ENCODE measurements at places on chromosomes 6 and 20.

DNA sequence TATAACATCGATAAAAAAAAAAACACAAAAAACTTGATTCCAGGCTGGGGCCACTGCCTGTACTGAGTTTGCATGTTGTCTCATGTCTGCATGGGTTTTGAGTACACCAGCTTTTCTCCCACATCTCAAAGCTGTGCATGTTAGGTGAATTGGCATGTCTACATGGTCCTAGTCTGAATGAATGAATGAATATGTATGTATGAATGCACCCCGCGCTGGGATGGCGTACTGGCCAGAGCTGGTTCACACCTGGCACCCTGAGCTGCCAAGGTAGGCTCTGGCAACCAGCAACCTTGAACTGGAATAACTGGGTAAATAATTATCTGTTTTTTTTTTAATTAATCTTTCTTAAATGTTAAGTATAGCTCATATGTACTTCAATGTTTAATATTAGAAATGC is 131.0 kb downstream of the MAN1A1 start:
- no peaks in the 10 kb centered on the region for H3K27me3 ChIP-seq
- H3K36me3 ChIP-seq: no peaks in the 10 kb centered on the region
- no peaks in the 10 kb centered on the region for H3K4me1 ChIP-seq
- no peak for DNase-seq
- H3K4me3 ChIP-seq: no peak overlapping the region

DNA sequence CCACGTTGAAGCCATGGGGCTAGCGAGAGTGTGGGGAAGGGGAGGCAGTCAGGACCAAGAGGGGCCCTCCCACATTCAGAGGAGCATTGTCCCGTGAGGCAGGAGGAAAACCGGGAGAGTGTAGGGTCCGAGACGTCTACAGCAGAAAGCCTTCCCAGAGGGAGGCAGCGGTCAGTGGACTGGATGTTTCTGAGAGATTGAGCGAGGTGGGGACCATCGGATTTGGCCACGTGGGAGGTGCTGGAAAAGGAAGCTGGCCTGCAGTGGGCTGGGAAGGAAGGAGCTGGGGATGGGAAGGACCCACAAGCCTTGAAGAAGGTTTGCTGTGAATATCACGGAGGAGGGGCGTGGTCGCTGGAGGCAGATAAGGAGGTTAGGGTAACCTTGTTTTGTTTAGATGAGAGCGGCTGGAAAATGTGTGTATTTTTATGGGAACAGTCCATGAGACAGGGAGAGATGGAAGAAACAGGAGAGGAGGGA is 119.0 kb upstream of the RNF24 start:
- no peak overlapping the region for H3K27ac ChIP-seq
- H3K36me3 ChIP-seq: no peaks in the 10 kb centered on the region
- 0 out of 2 replicates have a peak, but pooled peaks cover 2% of the 10 kb centered on the region for H3K4me1 ChIP-seq
- DNase-seq: no peak
- no peak overlapping the region for H3K4me3 ChIP-seq
- H3K27me3 ChIP-seq: no peaks in the 10 kb centered on the region

GRCh38 chr6:144330017-144330987 is 45.2 kb downstream of the UTRN start:
- H3K4me1 ChIP-seq: peaks cover 12% of the 10 kb centered on the region
- H3K36me3 ChIP-seq: no peaks in the 10 kb centered on the region
- peak overlapping the region; percentile 7 for H3K4me3 ChIP-seq
- H3K27me3 ChIP-seq: no peaks in the 10 kb centered on the region

- peaks cover 3% of the 10 kb centered on the region for H3K4me1 ChIP-seq
- DNase-seq: no peak
- H3K4me3 ChIP-seq: no peak overlapping the region
- no peaks in the 10 kb centered on the region for H3K36me3 ChIP-seq
- no peak overlapping the region for H3K27ac ChIP-seq
Observed at GRCh38 chr20:2816583-2817340, 598 bp downstream of the TMEM239 start.

DNA sequence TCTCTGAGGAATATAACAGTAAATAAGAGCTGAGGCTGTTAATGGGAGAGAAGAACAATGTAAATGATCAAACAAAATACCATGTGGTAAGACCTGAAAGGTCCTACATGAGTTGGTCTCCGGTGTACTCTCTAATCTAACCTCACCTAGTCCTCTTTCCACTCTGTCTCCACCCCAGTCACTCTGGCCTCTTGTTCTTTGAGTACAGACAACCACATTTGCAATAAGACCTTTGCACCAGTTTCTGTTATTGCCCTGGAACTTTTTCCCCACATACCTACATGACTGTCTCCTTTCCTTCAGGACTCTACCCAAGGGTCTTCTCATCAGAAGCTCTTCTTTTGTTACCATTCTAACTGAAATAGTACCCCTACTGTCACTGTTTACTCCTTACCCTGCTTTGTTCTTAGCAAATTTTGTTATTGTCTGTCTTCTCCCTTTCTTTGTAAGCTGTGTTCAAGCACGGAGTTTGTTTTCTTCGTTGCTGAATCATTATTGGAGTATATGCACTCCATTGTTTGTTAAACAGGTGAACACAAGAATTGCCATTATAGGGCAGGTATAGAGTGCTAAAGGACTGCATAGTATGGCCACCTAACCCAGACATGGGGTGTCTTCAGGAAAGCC is 37.3 kb downstream of the MAPK14 start:
- no peaks in the 10 kb centered on the region for H3K4me1 ChIP-seq
- no peak overlapping the region for H3K4me3 ChIP-seq
- no peak for DNase-seq
- H3K36me3 ChIP-seq: no peaks in the 10 kb centered on the region
- H3K27me3 ChIP-seq: no peaks in the 10 kb centered on the region
- no peak overlapping the region for H3K27ac ChIP-seq

- H3K36me3 ChIP-seq: peaks cover 30% of the 10 kb centered on the region
- H3K4me3 ChIP-seq: no peak overlapping the region
- H3K4me1 ChIP-seq: peaks cover 3% of the 10 kb centered on the region
- no peaks in the 10 kb centered on the region for H3K27me3 ChIP-seq
- no peak overlapping the region for H3K27ac ChIP-seq
Observed at GRCh38 chr20:58986286-58986967, 5.4 kb downstream of the NELFCD start.

DNA sequence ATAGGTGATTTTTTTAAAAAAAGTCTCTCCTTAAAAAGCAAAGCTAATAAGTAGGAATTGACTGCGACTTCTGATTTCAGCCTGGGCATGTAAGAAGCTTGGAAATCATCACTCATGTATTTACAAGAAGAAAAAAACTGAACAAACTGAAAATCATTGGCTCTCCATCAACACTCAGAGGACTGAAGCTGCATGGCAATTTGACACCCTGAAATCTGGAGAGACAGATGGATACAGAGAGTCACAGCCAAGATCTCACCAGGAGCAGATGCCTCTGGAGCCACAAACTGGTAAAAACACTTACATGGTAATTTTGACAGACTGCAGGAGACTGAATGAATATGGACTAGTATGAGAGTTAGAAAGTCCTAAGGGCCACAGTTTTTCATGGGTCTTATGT is 191.2 kb upstream of the TCF21 start:
- H3K36me3 ChIP-seq: no peaks in the 10 kb centered on the region
- no peak for DNase-seq
- no peaks in the 10 kb centered on the region for H3K4me1 ChIP-seq
- H3K27me3 ChIP-seq: no peaks in the 10 kb centered on the region

DNA sequence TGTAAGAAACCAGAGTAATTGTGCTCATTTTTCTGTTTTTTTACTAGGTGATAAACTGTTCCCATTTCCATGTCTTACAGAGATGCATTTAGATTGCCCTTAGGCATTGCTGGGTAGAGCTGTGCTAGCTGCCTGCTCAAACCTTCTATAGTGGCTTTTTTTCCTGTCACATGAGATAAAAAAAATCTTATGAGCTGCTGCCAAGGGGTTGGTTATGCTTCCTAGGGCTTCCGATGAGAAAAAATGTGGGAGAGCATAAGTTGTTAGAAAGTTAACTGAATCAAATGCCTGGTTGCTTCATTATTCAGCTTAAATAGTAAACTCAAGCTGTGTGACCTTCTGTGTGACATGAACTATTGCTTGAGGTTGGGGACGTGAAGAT is 50.0 kb upstream of the NOX3 start:
- no peak overlapping the region for H3K27ac ChIP-seq
- H3K36me3 ChIP-seq: no peaks in the 10 kb centered on the region
- no peaks in the 10 kb centered on the region for H3K27me3 ChIP-seq
- no peaks in the 10 kb centered on the region for H3K4me1 ChIP-seq
- no peak overlapping the region for H3K4me3 ChIP-seq
- no peak for DNase-seq

Data from iPS DF 6.9 (cell line).